ENCODE measurements at places on chromosomes 12 and 14.

DNA sequence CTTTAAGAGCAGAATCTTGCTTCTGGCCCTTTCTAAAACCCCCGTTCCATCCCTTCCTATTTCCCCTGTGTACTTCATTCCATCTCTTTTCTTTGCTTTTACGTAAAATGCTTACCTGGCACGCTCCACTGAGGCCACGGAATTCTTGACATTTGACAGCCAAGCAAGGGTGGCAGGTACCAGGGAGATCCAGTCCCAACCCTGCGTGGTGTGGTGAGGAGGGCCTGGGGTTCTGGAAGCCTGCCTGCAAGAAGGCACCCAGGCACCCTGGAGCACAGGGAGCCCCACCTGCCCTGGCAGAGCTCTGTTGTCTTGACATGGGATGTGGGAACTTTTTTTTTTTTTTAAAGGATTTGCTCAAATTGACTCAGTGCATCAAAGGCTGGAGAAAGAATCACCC lies 48.6 kb downstream of the ITPK1 start:
- no peak for DNase-seq

DNA sequence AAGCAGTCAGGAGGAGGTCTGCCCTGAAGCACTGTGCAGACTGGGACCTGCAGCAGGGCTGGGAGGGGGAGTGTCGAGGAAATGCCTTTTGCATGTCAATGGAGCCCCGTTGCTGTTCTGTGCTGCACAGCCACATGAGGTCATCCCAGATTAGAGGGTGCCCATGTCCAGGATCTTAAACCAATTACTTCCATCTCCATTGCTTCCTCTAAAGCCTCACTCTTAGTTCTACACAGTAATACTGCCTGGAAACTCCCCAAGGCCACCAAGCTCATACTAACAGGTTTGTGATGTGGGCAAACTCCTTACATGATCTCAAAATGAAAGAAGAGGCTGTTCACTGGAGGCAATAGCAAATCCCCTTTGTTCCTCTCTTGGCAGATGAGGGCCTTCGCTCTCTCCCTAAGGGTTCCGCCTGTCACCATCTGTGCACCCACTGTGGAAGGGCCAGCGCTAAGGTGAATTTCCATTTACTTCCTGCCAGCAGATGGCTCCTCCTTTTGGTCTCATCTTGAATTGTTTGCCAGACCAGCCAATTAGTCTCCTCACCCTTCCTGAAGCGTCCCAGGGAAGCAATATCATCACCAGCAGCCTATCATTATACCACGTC lies 35.4 kb upstream of the LTA4H start:
- DNase-seq = no peak

- no peak for DNase-seq
Measured at GRCh38 chr14:40252817-40253447, 820.7 kb upstream of the FBXO33 start.

GRCh38 chr12:98438656-98439230 lies 76.6 kb upstream of the TMPO start:
- no peak for DNase-seq

- no peak for DNase-seq
Measured at GRCh38 chr14:101922866-101923265, 41.5 kb upstream of the DYNC1H1 start.

- no peak for DNase-seq
Measured at GRCh38 chr12:13041224-13041623, 3.0 kb upstream of the FAM234B start.

- no peak for DNase-seq
Measured at GRCh38 chr12:45327823-45328383, 112.0 kb downstream of the ANO6 start.

DNA sequence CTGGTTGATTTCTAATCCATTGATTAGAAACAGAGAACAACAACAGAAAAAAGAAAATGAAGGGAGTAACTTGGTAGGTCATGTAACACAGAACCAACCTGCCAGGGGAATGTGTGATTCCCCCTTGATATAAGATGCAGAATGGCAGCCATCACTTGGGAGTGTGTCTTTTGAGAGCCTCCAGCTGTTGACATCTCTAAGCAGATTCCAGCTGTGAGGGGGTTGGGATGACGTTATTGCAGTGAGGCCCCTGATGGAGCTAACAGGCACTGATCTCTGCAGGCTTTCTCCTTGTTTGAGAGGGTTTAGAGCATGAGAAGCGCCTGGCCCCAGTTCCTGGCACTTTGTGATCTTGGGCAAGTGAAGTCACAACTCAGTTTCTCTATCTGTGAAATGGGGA lies 124.9 kb downstream of the PELI2 start:
- no peak for DNase-seq

- DNase-seq = no peak
Measured at GRCh38 chr12:92074889-92075288, 70.8 kb downstream of the BTG1 start.

- no peak for DNase-seq
Measured at GRCh38 chr12:79927772-79928474, 7.0 kb downstream of the PPP1R12A start.
